Midbrain (tissue), 1 donor: ENCODE measurements at places on chromosomes 1 and 21.

DNA sequence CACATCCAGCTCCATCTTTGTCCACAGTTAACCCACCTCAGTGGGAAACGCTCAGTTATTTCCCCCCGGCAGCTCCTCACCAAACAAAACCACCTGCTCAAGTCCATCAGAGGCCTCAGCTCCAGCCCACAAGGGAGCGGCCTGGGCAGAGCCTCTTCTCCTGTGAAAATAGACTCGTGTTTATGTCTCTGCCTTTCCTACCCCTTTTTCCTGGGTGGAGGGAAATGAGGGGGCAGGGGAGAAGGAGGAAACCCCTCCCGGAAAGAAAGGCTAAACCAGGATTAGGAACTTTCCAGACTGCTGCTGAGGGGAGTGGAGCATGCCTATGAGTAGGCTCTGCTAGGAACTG lies 81.6 kb downstream of the PAX7 start:
- DNase-seq, result no peak

DNA sequence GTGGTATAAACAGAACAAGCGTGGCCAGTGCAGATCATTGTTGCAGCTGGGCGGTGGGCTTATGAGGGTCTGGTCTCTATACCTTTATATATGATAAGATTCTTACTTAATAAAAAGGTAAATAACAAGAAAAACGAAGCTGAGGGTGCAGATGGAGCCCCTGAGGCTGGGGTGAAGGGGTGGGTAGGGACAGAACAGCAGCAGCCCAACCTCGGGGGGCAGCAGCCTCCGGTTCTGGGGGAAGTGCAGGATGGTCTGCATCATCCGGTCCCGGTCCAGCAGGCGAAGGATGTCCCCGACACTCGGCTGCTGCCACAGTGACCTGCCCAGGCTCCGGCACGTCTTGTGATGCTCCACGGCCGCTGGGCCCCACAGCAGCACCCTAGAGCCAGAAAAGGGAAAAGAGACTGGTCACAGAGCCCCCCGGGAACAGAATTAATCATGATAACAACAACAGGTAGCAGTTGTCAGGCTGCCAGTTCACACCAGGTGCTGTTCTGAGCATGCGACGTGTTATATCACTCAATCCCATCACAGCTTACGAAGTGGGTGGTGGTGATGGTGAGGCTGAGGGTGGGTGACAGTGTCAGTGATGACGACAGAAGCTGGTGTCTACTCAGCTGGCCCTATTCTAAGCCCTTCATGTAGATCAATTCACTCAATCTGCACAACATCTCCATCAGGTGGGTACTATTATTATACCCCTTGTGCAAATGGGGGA lies 35.5 kb downstream of the MRAP start:
- no peak for DNase-seq

- peak; percentile 67 for DNase-seq
Observed at GRCh38 chr1:109151146-109151990, 37.5 kb downstream of the ELAPOR1 start.

DNA sequence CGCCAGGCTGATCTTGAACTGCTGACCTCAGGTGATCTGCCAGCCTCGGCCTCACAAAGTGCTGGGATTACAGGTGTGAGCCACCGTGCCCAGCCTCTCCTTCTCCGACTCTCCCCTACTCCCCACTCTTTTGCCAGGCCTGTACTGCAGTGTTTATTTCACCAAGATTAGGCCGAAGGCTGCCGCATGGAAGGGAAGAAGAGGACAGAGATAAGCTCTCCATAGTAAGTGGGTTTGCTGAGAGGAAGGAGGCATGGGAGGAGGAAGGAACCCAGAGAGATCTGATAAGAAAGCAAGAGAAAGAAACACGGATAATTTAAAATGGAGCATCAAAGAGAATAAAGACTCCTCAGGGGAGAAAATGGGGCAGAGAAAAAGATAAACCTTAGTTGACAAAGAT lies 8.7 kb downstream of the PTCH2 start:
- DNase-seq, result no peak

DNA sequence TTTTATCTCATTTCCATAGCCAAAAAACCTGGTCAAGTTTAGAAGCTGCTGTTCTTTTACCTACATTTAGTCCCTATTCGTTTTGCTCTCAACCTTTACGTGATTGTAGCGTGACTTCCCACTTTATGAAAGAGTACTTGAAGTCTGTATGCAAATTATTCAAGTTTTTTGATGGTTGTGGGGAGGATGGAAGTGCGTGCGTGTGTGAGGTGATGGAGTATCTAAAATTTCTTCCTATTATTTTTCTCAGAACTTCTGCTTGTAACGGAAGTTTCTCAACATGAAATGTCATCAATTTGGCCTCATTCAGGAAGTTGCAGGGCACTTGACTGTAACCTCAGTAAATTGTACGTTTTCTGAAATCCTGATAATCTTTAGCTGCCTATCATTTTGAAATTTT lies 64.0 kb downstream of the SAMSN1 start:
- DNase-seq, result no peak

GRCh38 chr1:153991806-153992205 lies 1.2 kb downstream of the RPS27 start:
- no peak for DNase-seq
